ENCODE measurements at places on chromosomes 5 and 9. TPM values are rescaled to one million over a fixed set of nuclear protein-coding genes. Genes with fewer than 3 reads are reported as not detected.

SPATA24 gene
- 6.4 TPM for total RNA-seq

SHOC1 gene
- not detected for total RNA-seq

FGF10 gene
- not detected for total RNA-seq

LRRC19 gene
- not detected for total RNA-seq

TPM2 gene
- total RNA-seq, result 178 TPM

EGR1 gene
- total RNA-seq, result 0.80 TPM

TNFSF15 gene
- 0.50 TPM for total RNA-seq

GABRA1 gene
- total RNA-seq, result not detected

HAVCR2 gene
- 0.07 TPM for total RNA-seq

TRIM41 gene
- 6.7 TPM for total RNA-seq

MYORG gene
- 5.2 TPM for total RNA-seq

SAXO1 gene
- total RNA-seq, result not detected

SH3RF2 gene
- total RNA-seq, result 1.7 TPM

SLC6A7 gene
- not detected for total RNA-seq

LCN2 gene
- not detected for total RNA-seq

IL3 gene
- not detected for total RNA-seq

DMRT3 gene
- not detected for total RNA-seq

CENPK gene
- total RNA-seq, result 88.7 TPM

MLANA gene
- not detected for total RNA-seq

QRFP gene
- not detected for total RNA-seq

TEX48 gene
- total RNA-seq, result not detected

SLC6A19 gene
- total RNA-seq, result not detected

FOXD4L5 gene
- not detected for total RNA-seq

FBP2 gene
- total RNA-seq, result not detected

IL9 gene
- total RNA-seq, result not detected

ASS1 gene
- total RNA-seq, result 2.7 TPM

TAS2R1 gene
- not detected for total RNA-seq

TERT gene
- under 0.01 TPM for total RNA-seq

OTP gene
- not detected for total RNA-seq

GRXCR2 gene
- not detected for total RNA-seq

MEIKIN gene
- not detected for total RNA-seq

SPAAR gene
- total RNA-seq, result 17.7 TPM

ZFP2 gene
- 0.22 TPM for total RNA-seq

PITX1 gene
- total RNA-seq, result 0.57 TPM

PLCXD3 gene
- total RNA-seq, result under 0.01 TPM

OBP2B gene
- not detected for total RNA-seq

INSL4 gene
- total RNA-seq, result not detected

TLR4 gene
- 139 TPM for total RNA-seq

PDGFRB gene
- total RNA-seq, result 1.6 TPM

PCDHB15 gene
- total RNA-seq, result 0.14 TPM

SMIM15 gene
- total RNA-seq, result 48.7 TPM
